Epithelial cell of proximal tubule (primary cell): ENCODE measurements at places on chromosomes 4 and X. TPM values are rescaled to one million over a fixed set of nuclear protein-coding genes. Genes with fewer than 3 reads are reported as not detected.

Gene RTL3
- total RNA-seq, result 0.06 and 4.9 TPM in 2 replicates

Gene RPS6KA6
- total RNA-seq, result 0.58 and 1.5 TPM in 2 replicates

Gene TSR2
- 13.2 and 14.3 TPM in 2 replicates for total RNA-seq

DNA sequence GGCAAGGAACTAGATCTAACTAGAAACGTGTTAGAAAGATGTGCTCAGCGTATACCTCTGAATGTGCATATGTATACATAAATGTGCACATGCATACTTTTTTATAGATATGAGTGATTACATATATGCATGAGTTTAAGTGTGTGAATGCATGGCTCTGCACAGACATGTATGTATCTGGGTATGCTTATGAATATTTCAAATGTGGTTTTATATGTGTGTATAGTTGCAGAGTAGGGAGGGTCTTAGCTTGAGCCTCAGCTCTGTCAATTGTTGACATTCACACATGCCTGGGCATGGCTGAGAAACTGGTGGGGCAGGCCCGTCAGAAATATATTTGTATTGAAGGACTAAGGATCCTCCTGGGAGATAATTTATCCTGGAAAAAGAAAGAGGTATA, 31.1 kb downstream of the RAP2C start:
- no peak for DNase-seq

DNA sequence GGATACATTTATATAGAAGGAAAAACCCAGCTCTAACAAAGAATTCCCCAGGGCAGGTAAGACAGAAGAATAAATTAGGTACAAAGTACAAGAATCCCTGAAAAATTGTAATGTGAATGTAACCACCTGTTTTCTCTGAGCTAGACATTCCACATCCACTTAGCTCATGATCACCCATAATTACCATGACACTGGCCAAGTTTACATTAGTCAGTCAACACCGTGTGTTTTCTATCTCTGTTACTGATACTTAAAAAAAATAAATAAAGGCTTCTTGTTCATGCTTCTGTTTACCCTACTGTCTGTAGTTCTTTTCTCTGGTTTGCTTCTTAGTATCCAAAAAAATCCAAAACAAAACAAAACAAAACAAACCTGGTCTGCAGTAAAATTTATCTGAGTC, 66.0 kb downstream of the CBLL2 start:
- no peak for DNase-seq
